ENCODE measurements at places on chromosomes 2 and 18.

DNA sequence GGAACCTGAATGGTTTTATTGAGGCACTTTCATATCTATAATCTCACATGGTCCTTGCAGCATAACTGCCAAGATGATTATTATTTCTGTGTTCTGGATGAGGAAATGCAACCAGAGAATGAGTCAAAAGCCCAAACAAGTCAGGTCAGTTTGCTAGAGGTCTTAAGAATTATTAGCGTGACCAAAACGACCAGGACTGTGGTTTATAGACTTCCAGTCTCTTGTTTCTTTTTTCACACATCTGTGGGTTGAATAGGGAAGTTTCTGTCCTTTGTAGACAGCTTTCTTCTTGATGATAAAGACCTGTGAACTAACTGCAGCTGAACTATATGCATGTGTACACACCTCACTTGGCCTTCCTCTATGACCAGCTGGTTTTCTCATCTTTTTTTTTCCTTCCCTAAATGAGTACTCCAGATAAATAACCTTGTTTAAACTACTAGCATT is 13.9 kb downstream of the ADAM23 start:
- DNase-seq, result no peak

GRCh38 chr2:189444322-189444721 is 3.0 kb downstream of the WDR75 start:
- no peak for DNase-seq

DNA sequence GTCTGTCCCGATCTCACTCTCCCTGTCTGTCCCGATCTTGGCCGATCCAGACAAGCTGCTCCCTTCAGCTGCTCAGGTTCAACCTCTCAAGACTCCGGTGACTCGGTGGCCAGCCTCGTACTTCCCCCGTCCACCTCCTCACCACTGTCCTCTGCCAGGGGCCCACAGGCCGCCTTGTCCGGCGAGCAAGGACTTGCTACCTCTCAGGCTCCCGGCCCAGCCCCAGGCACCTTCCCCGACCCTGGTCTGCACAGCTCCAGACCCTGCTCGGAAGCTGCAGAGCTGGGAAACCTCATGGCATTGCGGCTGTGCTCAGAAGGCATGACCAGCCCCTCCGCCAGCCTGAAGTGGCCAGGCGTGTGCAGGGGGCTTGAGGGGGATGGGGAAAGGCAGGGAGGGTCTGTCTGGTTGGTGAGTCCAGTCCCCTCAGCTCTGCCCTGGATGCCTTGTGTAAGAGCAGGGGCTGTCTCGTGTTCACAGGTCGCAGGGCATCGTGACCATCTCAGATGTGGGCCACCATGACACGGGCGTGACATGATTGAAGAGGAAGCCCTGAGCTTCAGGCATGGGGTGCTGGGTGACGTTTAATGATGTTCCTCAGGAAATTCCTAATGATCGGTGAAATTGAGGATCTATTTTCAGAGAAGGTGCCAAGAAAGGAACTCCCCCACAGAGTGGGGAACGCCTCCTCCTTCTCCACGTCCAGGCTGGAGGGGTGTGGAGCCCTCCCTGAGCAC is 121.2 kb upstream of the CTDP1 start:
- DNase-seq, result no peak

DNA sequence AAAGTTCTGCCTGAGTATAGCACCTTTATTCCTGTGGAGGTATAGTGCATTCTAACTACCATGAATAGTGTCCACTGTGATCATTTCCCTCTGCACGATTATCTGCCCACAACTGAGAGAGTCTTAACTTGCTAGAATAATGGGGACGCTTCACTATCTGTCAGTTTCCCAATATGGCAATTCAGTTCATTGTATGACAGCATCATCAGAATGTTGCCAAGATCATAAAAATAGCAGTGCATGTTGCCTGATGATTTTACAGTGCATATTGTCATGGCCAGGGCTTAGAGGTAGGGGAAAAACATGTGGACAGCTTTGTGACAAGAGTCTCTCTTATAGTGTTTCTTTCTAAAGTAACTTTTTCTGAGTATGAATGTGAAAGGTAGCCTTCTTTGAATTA is 6.1 kb downstream of the RASGRP3 start:
- no peak for DNase-seq

GRCh38 chr18:74171910-74172606 is 23.7 kb downstream of the TIMM21 start:
- DNase-seq, result no peak

- peak; percentile 12 for DNase-seq
Observed at GRCh38 chr2:12552092-12552491, 164.6 kb upstream of the TRIB2 start.

DNA sequence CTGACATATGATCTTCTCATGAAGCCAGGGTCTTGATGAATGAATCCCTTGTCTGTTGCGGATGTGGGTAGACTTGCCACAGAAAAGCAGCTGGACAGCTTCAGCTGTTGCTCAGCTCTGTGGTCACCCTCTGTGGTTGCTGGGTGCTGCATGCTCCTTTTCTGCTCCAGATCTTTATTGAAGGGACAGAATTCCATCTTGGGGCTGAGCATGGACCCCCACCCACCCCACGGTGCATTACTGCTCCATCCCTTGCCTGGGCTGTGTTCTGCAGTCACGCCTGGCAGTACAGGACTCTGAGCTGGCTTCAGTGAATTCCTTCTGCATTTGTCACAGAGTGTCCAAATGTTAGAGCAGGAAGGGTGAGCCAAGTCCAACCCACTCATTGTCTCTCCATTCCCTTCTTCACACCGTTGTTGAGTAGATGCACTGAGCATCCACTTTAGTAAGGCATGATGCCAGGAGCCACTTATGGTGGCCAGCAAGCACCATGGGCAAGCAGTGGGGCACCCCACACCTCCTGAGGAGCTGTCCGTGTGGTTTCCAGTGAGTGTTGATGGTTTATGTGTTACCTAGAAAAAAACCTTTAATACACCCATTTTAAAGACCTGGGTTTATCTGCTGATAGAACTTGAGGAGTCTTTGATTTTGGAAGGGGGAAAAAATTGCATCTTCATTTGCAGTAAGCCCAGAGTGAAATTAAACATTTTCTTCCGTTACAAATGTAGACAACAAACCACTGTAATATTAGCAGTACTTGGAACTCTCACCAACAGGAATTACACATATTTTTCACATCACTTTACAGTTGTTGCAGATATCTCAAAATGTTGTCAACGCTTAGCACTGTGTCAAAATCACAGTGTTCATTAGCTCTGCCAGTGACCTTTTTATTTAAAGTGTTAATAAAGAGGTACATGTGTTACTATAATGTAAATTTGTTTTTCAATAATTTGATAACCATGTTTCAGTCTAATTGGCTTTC is 14.7 kb upstream of the ITGB6 start:
- peak; percentile 12 for DNase-seq
